ENCODE measurements at places on chromosomes 6 and 20.

GRCh38 chr6:74284284-74284683, 588.3 kb downstream of the CD109 start:
- DNase-seq: no peak

DNA sequence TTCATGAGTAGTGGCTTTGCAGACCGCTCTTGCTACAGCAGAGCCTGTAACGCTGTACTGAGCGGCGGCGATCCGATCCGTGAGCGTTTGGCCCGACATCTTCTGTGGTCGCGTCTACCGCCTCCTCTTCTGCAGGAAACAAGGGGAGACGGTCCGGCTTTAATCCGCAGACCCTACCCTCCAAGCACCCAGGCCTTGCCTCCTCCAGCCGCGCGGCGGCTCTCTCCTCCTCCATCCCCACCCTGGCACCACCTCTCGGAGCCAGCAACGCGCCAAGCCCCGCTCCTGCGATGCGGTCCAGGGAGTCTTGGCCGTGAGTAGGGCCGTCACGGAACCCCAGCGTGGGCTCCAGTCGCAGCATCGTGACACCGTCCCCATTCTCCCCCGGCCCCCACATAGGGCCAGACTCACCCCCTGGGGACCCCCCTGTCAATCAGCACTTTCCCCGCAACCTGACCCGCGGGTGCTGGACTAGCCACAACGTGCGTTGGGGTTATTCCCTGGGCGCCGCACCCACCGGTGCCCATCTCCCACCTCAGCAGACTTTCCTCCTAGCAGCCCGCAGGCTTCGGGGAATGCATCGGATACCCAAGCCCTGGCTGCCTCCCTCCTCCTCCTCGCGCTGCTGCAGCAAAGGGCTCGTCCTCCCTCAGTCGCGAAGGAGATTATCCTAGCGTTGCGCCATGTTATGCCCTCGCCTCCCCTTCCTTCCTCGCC, 914 bp downstream of the SNAP91 start:
- peak; percentile 69 for DNase-seq

- no peak for DNase-seq
These were observed 442.0 kb upstream of the SOX4 start for GRCh38 chr6:21151530-21151929.

- DNase-seq: no peak
These were observed 214.3 kb downstream of the OGFRL1 start for GRCh38 chr6:71502956-71503355.

DNA sequence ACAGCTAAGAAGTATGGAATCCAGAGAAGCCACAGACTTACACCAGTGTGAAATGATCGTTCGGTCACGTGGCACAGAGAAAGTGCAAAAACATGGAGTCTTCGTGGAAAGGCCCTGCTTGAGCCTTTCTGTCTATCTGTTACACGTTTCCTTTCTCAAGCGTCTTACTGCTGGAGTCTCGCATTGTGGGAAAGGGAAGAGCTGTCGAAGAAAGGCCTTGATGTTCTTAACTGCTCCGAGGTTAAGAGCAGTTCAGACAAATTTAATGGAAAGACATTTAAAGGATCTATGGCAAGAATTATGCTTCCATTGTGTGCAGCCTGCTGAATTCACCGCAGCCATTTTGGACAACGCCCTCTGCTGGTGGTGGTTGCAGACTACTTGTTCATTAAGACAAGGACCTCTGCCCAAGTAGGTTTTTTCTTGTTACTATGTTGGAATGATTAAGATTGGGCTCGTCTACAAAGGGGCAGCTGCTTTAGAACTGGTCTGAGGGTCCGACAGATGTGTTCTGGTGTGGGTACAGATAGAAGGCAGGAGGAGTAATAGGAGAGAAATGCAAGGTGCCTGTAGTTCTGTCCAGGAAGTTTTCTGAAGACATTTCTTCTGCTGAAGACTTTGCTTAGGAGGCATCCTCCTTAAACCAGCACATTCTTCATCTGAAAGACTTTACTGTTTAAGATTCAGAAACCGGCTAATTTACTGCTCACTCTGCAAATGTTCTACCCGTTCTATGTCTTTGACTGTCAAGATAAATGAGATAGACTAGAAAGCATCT, 24.7 kb upstream of the CCN6 start:
- DNase-seq: peak; percentile 14

DNA sequence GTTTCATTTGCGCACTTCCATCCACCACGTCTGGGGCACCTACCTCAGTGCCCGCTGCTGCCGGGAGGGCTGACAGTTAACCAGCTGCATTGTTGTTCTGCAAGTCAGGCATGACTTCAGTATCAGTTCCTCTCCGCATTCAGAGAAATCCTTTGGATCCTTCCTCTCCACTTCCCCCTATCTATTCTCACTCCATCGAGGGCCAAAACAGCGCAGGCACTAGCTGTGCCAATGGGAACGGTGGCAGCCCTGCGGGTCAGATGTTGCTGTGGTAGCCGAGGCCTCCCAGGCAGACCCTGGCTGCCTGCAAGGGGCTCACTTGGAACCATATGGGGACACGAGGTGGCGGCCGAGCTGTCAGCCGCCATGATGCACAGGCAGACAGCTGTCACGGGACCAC, 64.2 kb upstream of the INSM1 start:
- DNase-seq: no peak

GRCh38 chr20:13703265-13703664, 64.5 kb upstream of the TASP1 start:
- DNase-seq: no peak

GRCh38 chr6:107740496-107741190, 83.5 kb downstream of the SCML4 start:
- no peak for DNase-seq

DNA sequence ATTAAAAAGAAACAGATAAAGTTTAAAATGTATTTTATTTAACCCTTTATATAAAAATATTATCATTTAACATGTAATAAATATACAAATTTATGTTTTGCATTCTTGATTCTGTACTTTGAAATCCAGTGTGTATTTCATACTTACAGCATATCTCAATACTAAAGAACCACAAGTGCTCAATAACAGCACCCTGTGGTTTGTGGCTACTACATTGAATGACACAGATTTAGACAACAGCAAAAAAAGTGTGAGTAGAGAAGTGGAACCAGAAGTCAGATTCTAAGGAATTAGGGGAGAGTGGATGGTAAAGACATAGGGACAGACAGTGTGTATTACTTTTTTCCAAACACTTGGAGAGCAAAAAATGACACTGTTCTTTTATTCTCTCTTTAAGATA, 524.5 kb downstream of the BMP2 start:
- no peak for DNase-seq

DNA sequence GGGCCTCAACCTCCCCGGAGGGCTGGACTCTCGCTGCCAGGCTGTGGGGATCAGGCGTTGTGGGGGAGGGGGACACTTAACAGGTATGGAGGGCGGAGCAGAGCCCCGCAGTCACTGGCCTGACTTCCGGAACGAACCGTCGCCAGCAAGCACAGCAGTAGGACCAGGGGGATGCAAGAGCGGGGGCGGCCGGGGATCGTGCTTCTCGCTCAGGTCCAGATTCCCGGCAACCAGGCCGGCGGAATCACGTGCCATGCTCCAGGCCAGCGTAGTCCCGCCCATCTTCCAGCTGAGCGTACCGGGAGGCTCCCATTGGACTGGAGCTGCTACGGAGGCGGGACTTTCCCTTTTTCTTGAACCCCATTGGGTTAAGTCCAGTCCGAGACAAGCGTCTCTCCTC, 10.0 kb upstream of the POU5F1 start:
- DNase-seq: peak; percentile 52

GRCh38 chr20:33372993-33373441, 28.3 kb downstream of the CDK5RAP1 start:
- no peak for DNase-seq

DNA sequence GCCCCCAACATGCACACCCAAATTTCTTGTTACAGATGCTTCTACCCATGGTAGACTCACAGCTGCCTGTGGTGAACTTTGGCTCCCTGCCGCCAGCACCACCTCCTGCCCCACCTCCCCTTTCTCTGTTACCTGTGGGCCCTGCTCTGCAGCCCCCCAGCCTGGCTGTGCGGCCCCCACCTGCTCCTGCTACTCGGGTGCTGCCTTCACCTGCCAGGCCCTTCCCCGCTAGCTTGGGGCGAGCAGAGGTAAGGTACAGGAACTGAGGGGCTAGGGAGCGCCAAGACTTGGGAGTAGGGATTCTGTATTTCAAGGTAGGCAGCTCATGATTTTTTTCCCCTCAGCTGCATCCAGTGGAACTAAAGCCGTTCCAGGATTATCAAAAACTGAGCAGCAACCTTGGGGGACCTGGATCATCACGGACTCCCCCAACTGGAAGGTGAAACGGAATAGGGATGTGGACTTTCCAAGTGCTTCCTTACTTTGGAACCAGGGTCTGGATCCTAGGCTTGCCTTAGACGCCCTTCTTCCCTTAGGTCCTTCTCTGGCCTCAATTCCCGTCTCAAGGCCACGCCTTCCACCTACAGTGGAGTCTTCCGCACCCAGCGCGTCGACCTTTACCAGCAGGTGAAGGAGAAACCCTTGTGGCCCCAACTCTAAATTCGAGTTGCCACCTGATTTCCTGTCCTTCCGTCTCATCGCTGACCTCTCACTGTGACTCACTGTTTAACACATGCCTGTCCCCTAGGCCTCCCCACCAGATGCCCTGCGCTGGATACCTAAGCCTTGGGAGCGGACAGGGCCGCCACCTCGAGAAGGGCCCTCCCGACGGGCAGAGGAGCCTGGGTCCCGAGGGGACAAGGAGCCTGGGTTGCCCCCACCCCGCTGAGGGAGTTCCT, 15.5 kb downstream of the BAG6 start:
- DNase-seq: no peak

DNA sequence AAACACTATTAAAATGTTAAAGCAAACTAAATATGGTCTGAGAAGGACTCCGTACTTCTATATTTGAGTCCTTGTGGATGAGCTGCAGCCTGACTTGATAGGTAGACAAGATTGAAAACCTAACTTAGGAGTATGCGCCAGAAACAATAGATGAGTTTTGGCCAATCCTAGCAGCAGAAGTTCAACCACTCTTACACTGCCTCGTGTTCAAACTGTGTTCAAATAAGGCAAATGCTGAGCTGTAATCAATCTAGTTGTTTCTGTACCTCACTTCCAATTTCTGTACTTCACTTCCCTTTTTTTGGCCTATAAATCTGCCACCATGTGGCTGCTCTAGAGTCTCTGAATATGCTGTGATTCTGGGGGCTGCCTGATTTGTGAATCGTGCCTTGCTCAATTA, 13.2 kb upstream of the SERINC1 start:
- no peak for DNase-seq

DNA sequence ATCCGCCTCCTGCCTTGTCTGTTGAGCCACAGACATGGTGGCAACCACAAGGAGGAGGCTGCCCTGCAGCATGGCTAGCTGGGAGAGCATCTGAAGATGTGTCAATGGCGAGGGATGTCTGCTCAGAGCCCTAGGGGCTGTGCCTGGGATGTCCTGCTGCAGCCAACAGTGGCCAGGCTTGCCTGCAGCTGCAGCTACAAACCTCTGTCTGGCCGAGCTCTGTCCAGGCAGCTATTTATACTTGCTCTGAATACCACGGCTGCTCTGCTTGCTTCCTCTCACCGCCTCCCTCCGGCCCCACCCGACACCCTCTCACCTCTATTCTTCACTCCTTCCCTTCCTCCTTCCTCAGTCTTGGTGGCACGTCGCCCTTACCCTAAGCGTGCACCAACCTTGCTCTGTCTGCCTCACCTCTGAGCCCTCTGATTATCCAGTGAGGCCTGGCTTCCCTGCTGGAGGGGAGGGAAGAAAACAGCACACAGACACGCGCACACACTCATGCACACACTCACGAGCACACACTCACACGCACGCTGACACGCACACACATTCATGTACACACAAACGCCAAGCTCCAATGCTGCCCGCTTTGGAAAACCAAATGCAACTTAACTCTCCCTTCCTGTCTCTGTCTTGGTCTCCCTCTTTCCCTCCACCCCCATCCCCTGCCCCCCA, at the start of gene ANGPT4:
ANGPT4 (minus strand) TSS at position 210 of the 675 bp plus-strand sequence; CDS start at position 90, 120 bp downstream.
- DNase-seq: no peak

DNA sequence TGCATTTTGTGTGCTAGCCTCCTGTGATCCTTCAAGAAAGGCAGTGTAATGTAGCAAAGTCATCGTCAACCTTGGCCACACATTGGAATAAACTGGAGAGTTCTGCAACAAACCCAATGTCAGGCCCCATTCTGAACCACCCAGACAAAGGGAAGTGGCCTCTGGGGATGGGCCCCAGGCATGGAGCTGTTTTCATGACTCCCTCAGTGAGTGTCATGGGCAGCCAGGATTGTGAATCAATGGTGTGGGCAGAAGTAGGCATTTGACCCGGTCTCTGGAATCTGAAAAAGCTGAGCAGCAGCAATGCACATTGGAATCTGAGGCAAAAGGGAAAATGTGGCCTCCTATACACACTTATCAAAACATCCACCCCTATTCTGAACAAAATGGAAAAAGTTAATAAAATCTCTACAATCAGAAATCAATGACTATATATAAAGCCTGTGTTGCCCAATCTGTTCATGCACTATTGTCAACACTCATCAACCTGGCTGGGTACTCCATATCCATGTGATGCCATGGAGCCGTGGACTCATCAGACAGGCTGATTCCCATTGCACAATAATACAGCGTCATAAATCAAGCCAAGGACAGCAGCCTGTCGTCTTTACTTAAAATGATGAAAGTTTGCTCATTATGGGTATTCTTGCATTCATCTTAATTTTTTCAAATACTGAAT, 134.9 kb upstream of the STMND1 start:
- no peak for DNase-seq

- no peak for DNase-seq
These were observed 18.5 kb upstream of the PACSIN1 start for GRCh38 chr6:34447386-34447785.

DNA sequence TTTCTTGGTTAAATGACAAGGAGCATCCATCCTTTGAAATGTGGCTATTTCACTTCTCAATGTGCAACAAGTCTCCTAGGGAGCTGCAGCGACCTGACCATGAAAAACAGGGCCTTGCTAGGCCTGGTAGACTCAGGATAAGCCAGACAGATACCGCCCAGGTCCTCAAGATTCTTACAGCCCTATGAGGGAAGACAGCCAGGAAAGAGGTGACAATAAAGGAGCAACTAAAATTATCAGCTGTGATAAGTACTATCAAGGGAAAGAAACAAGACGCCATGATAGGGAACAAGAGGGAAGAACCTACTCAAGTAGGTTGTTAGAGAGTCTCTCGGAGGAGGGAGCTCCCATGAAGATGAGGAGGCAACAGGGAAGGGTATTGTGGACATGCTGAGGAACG, 51.4 kb upstream of the EMILIN3 start:
- DNase-seq: no peak

GRCh38 chr6:129959358-129959930, 58.9 kb upstream of the L3MBTL3 start:
- no peak for DNase-seq

- no peak for DNase-seq
These were observed 58.0 kb downstream of the ZNF292 start for GRCh38 chr6:87213364-87213763.

- no peak for DNase-seq
These were observed 411.2 kb upstream of the SULF2 start for GRCh38 chr20:48196486-48196885.

DNA sequence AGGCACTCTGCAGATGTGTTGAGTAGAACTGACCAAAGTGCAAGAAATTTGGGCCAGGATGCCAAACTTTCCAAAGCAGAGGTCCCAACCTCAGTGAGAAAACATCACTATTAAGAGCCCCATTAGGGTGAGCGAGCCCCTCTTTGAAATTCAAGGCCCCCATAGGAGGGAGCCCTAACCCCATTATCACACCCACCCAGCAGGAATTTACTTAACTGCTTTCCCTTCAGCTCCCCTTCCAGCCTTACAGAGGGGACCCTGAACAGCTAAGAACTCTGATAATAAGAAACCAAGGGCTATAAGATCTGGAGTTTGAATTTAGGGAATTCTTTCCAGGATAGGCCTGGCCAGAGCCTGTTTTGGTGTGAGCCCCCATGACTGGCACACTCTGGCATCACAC, 130.6 kb downstream of the NFATC2 start:
- no peak for DNase-seq

All from hypothalamus (tissue), 51 donors.